ENCODE measurements at places on chromosomes 5 and 9.

DNA sequence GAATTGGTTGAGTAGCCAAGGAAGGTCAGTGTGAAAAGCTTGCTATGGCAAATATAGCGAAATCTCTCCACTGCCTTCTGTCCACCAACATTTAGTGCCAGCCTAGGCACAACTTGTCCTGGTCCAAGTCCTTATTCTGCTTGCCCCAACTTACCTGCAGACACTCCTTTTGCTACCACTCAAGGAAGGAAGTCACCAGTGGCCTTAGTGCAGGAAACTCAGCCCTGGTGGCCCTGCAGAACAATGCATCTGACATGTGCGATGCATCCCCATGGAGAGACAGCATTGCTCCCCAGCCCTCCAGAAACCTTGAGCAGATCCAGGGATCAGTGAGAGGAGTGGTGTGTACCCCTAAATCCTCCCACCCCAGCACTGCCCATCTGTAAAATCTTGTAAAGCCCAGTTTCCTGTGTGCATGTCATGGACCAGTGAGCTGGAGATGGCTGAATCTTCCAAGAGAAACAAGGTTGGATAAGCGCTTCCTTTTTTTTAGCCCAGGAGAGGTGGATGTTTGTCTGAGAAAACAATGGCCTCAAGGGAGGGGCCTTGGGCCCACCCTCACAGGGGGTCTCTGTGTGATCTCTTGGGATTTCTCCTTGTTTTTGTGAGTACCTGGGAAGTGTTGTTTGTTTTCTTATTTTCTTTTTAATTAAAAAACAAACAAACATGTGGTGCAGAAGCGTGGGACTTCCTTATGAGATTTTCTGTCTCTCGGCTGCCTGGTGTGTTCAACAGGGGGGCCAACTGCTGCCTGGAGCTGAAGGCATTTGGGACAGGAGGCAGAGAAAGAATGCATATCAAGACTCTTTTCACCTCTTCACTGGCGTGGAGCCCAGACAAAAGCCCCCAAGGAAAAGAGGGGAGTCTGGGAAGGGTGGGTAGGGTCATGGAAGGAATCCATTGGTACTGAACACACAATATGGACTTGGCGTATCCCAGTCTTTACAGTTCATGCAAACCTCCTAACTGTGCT, 3.6 kb downstream of the FOXI1 start:
- no peak for DNase-seq

DNA sequence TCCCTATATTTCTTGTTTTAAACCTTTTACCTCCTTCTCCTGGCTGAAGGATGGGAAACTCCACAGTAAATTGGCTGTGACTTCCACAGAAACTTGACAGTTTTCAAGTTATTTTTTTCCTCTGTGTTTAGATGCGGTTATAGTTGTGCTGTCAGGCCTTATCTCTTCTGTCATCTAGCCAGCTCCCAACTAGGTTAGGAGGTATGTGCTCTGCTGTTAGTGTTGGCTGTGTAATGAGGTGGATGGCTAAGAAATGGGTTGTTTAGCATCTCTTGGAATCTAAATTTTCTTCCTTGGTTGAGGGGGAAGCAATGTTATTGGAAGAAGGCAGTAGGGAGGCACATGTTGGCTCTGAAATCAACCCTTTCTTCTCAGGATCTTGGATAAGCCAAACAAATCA, 149.9 kb upstream of the RUSC2 start:
- DNase-seq, result no peak

GRCh38 chr9:16884952-16885513, 14.6 kb upstream of the BNC2 start:
- DNase-seq, result no peak

DNA sequence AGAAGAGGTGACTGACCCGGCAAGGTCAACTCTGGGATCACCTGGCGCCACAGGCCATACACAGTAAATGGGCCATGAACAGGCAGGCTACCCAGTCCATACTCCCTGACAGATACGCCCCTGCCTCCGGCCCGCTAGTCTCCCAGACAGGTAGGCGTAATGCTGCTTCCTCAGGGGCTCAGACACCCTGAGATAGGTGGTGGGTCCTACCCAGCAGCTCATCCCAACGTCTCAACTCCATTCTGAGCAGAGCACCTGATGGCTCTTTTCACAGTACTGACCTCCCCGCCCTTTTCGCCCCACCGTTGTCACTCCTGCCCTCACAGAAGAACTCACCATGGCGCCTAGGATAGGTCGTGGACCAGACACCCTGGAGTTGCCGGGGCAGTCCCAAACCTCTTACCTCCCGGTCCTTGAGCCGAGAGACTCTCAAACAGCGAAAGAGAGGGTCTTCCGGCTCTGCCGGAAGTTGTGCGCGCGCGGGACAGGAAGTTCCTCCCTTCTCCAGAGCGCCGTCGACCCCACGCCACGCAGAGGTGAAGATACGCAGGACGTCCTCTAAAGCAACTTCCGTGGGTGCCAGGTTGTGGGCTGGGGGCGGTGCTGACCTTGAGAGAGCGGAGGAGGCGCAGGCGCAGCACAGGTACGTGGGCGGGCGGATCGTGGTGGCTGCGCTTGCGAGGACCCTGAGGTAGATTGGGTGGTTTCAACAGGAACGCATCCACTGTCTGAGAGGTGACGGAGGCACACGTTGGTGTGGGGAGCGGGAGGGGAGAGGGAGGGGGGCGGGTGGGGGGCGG, at the start of gene TMEM161B:
TSS of gene TMEM161B (minus strand) at position 461 of the 800 bp plus-strand sequence. CDS start at position 339, 122 bp downstream.
- DNase-seq, result peak; percentile 88

DNA sequence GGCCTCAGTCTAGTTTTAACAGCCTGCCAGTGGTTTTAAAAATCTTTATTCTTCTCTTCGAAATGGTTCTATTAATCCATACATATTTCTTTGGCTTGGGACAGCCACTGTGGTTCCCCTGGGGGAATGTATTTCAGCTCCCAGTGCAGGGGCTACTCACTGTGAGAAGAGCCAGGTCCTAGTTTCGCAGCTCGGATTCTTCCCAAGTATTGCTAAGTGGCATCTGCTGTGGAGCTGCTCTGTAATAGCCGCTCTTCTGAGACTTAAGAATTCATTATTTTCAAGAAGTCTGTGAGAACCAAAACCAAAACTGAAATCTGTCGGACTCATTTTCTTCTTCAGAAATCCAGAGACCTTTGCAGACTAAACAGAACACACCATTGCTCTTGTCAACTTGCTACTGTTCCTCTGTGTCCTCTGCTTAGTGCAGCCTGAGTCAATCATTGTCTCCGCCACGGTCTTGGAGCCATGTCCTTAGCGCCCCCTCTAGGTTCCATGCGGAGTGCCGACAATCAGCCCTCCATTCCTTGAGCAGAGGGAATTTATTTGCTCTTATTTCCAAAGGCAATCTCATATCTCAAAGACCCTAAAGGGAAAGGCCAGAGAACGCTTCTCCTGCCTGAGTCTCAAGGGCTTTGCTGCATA, 478.2 kb downstream of the SPATA31D1 start:
- DNase-seq, result no peak

DNA sequence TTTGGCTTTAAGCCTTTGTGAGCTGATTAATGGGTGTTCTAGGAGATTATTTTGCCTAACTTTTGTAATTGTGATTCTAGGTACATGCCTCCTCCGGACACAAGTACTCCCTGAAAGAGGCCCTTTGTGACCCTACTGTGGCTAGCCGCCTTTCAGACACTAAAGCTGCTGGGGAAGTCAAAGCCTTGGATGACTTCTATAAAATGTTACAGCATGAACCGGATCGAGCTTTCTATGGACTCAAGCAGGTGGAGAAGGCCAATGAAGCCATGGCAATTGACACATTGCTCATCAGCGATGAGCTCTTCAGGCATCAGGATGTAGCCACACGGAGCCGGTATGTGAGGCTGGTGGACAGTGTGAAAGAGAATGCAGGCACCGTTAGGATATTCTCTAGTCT, 13.6 kb downstream of the ITGA1 start:
- no peak for DNase-seq

- no peak for DNase-seq
These were observed 12.3 kb upstream of the MTMR12 start for GRCh38 chr5:32325062-32325461.

All from stimulated activated CD8-positive, alpha-beta memory T cell treated with anti-CD3 and anti-CD28 coated beads, Interleukin-4, amount 100 ng/mL, for 1 hour (primary cell).